Activated CD4-positive, alpha-beta memory T cell treated with anti-CD3 and anti-CD28 coated beads, Interleukin-2, amount 10 ng/mL, durations not matched to agents 7 days and 5 days (primary cell): ENCODE measurements at places on chromosomes 5 and 9.
A peak's percentile ranks its signal among the peaks of the same experiment; 100 is the strongest.

DNA sequence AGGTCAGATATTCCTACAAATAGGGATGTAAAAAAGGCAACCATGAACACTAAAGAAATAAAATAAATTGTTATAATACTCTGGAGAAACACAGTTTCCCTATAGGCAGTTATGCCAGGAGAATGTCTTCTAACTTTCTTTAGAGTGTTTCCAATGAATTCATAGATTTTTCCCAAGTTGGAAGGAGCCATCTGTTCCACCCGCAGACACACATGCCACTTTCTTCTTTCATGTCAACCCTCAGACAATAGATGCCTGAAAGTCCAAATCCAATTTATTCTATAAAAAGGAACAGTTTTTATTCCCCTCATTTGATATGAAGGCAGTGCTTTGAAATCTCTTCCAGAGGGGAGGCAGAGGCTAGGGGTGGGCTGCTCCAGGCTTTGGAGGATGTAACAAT lies 418.1 kb downstream of the ACTL7B start:
- no peak for DNase-seq
- no peak overlapping the region for H3K27ac ChIP-seq
- no peaks in the 10 kb centered on the region for H3K27me3 ChIP-seq
- no peaks in the 10 kb centered on the region for H3K4me1 ChIP-seq
- no peaks in the 10 kb centered on the region for H3K36me3 ChIP-seq

GRCh38 chr9:34001951-34002350 lies 46.7 kb downstream of the UBAP2 start:
- DNase-seq: no peak
- H3K4me1 ChIP-seq: no peaks in the 10 kb centered on the region
- no peak overlapping the region for H3K4me3 ChIP-seq
- H3K36me3 ChIP-seq: peaks cover 19% of the 10 kb centered on the region

- no peak overlapping the region for H3K4me3 ChIP-seq
- no peak for DNase-seq
- H3K4me1 ChIP-seq: peaks cover 9% of the 10 kb centered on the region
- H3K36me3 ChIP-seq: peaks cover 14% of the 10 kb centered on the region
- H3K27ac ChIP-seq: no peak overlapping the region
These were observed 59.1 kb upstream of the NIPAL4 start for GRCh38 chr5:157400741-157401495.

- no peaks in the 10 kb centered on the region for H3K36me3 ChIP-seq
- no peak overlapping the region for H3K4me3 ChIP-seq
- peaks cover 3% of the 10 kb centered on the region for H3K27me3 ChIP-seq
- H3K27ac ChIP-seq: no peak overlapping the region
These were observed 81.8 kb downstream of the SHC3 start for GRCh38 chr9:89096807-89097206.

DNA sequence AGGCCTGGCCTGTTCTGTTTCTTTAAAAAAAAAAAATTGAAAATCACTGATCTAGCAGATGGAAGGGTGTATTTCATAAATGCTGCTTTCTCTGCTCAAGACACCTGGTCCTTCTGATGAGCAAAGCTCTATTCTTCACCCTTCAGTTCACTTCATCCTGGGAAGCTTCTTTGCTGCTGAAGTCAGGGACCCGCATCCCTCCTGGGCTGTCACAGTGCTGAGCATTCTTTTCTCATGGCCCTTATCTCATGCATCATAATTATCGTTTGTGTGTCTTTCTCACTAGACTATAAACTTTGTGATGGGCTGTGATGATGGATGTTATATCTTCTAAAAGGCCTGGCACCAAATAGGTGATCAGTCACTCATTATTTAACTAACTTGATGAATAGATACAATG lies 461.0 kb downstream of the GADD45G start:
- peaks cover 41% of the 10 kb centered on the region for H3K27me3 ChIP-seq
- no peak for DNase-seq
- H3K27ac ChIP-seq: no peak overlapping the region
- no peak overlapping the region for H3K4me3 ChIP-seq

DNA sequence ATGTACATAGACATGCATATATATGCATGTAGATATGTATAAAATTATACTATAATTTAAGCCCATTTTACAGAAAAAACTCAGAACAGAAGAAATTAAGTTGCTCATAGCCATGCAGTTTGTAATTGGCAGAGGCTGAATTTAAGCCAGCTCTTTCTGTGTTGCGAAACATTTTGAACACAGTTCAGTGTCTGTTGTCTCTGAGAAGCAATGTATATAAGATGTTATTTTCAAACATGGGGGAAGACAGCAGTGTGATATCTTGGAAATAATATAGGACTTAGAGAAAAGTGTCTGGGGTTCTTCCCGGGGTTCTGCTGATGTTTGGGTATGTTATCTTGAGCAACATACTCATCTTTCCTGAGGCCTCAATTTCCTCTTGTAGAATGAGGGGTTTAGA lies 37.6 kb downstream of the SVEP1 start:
- no peak for DNase-seq
- H3K4me3 ChIP-seq: no peak overlapping the region
- no peaks in the 10 kb centered on the region for H3K27me3 ChIP-seq
- no peak overlapping the region for H3K27ac ChIP-seq
- H3K4me1 ChIP-seq: no peaks in the 10 kb centered on the region

DNA sequence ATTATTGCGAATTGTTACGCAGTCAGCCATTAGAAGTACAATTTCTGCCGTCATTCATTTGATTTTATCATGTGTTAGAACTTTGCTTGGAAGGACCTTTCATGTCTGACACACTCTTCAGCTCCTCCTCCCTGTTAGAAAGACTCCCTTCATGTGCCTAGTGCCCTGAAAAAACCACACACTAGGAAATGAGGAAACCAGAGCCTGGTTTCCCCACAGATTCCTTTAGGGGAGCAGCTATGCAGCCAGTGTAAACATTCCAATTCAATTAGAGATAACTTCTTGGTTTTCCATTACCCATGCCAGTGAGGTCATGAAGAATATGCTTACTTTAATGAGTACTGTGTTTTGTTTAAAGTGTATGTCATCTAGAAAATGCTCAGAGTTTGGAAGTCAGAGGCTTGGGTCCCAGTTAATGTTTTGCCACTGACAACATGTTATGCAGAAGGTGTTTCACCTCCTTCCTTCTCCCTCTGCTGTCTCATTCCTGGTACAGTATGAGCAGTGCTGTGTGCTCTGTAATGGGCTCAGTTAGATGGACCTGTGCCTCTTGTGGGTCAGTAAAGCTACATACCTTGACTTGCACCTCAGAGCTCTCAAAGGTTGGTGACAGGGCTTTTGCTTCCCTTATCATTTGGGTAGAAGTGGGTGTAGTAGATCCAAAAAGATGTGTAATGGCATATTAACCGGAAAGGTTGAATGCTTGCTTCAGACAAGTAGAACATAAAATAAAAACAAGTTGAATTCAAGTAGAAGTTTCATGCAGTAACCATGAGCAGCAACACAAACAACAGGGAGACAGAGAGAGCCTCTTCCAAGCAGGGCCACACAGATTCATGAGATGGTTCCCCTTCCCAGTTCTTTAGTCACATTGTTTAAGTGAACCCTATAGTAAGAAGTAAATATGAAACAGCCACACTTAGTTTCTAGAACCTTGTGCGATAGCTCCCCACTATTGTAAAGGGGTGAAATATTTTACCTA lies 52.6 kb upstream of the TNFAIP8 start:
- H3K27ac ChIP-seq: peak overlapping the region; percentile 32
- no peak for DNase-seq
- no peaks in the 10 kb centered on the region for H3K27me3 ChIP-seq
